ENCODE measurements at places on chromosomes 1 and 21.

DNA sequence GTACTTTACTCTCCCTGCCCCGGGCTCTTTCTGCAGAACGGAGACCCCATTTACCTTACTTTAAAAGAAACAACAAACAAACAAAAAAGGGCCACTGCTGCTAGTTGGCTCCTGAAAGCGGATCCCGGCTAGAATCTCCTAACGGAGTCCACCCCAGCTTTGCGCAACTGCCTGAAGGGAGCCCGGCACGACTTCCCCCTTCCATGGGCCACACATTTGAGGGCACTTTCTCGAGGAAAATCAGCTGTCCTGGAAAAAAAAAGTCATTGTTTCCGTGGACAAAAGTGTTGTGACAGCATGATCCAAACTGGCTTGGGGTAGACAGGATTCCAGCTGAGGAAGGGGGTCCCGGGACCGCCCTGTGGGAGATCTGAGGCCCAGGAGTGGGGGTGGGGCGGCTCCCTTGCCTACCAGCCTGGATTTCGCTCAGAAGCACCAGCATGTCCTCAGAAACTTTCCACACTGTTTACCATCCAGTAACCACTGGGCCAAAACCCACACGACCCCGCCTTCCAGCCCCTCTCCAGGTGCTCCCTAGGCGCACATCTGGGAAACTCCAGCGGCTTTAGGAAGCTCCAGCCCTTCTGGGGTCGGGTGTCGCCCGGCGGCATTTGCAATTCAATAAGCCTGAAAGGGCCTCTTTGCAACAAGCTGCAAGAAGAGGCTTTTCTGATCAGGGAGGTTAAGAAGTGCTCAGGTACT lies 4.8 kb downstream of the RIPK4 start:
- DNase-seq = no peak

GRCh38 chr1:163295949-163296348 lies 25.8 kb upstream of the NUF2 start:
- DNase-seq = no peak

DNA sequence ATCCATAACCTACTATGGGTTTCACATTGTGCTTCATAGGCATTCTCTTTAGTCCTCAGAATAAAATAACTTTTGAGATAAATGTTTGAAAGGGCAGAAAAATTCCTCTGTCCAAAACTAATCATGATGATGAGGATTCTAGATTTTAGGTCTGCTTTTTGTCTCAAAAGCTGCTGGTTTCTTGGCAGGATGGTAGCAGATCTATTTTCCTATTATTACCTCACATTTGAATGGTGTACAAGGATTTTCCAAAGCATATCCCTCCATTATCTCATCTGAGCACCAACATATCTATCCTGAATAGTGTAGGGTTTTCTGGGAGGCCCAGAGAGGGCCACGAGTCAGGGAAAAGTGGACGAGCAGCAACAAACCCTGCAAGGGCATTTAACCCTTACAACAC lies 201.9 kb downstream of the PLPP3 start:
- no peak for DNase-seq

DNA sequence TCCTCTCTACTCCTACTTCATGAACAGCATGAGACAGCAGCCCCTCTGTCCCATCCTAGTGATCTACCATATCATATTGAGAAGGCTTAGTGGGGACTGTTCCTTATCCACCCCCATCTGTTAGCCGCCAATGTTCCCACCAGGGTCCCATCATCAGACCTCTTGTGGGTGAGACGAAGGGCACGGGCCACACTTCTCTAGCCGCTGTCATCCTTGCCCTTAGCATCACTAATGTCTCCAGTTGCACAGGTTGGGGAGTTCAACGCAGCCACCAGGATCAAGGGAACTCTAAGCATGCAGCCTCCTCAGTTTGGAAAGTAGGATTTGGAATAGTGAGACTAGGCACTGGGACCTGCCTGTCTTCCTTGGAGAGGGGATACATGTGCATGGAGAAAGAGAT lies 20.1 kb downstream of the INKA2 start:
- no peak for DNase-seq

DNA sequence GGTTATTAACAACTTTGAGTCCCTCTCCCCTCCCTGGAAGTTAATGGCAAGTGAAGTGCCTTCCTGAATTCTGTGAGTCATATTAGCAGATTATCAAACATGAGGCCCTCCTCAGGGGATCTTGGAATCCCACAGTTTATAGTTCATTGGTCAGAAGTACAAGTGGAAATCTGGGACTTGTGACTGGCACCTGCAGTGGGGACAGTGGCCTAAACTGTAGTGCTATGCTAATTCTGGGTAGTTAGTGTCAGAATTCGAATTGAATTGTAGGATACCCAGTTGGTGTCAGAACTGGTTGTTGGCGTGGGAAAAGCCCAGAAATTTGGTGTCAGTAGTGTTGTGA lies 26.2 kb downstream of the ZYG11B start:
- DNase-seq = no peak

- DNase-seq = peak; percentile 43
Observed at GRCh38 chr1:239363930-239364329, 22.4 kb upstream of the CHRM3 start.

DNA sequence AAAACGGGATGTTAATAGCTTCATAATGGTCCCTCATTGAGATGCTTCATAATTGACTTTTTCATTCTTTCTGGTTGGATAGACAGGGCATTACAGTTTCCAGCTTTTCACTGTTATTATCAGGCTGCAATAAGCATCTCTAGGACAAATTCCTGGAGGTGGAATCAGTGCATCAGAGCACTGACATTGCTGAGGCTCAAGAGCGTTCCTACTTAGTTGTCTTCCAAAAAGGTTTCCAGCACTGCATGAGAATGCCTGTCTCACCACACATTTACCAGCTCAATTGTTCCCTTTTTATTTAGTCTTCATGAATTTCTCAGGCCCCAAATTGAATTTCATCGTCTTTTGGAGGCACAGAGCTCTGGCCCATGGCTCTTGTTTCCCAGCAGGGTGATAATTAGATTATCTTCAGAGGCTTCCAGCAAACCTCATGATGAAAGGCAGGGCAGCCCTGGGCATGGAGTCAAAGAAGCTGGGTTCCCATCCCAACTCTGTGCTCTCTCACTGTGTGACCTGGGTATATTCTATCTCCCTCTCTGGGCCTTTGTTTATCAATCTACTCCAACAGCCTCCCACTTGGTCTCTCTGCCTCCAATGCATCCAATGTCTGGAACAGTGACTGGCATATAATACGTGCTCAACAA lies 451.4 kb downstream of the PTPRU start:
- DNase-seq = no peak

GRCh38 chr1:24294228-24294672 lies 24.9 kb upstream of the GRHL3 start:
- DNase-seq = no peak

- DNase-seq = no peak
Observed at GRCh38 chr1:175866776-175867175, 123.4 kb upstream of the TNR start.

DNA sequence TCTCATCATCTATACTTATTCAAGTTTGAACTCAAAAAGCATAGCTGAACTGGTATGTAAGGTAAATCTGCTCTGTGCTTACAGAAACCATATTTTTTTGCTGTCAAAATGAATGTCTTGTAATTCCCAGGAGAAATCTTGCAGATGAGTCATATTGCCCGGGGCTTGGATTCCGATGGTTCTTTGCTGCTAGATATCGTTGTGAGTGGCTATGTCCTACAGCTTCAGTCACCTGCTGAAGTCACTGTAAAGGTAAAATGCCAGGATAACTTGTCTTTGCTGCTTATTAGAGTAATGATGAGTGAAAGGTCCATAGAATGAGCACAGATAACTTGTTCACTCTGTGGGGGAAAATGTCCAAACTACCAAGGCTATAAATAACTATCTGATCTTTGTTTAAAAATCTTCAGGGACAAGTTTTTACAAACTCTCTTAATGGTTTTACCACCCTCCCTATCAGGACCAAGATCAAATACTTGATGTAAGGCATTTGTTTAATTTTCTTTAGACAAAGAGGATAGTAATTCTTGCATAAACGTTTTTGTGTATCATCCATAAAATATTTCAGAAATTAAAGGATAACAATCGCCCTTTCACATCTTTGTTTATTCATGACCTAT lies 222.3 kb downstream of the TPR start:
- DNase-seq = no peak

DNA sequence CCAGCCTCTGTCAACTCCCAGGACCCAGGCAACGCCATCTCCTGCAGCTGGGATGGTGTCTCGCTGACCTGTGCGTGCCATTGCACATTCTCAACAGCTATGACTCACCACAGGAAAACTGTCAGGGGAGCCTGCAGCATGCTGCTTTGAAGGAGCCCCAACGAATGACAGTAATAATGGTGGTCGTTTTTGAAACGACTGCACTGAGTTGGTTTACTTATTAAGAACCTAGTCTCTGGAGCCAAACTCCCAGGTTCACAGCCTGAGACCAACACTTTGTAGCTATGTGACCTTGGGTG lies 21.6 kb downstream of the TCEA3 start:
- no peak for DNase-seq

DNA sequence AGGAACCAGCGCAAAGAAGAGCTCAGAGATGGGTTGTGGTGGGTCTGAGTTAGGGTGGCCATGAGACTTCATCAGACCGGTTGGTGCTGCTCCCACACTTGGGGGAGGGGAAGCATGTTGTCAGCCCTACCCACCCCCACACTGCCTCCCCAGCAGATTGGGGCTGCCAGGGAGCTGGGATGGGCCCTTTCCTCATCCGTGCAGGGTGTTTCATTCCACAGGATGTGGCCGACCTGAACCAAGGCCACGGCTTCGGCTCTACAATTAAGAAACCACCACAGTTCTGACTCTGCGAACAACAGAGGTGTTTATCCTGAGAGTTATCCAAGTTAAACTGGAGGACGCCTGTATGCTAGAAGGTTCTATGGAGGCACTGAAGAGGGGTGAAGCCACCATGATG lies 171.2 kb downstream of the ETS2 start:
- no peak for DNase-seq

GRCh38 chr1:226627050-226627755 lies 78.6 kb downstream of the STUM start:
- DNase-seq = no peak

DNA sequence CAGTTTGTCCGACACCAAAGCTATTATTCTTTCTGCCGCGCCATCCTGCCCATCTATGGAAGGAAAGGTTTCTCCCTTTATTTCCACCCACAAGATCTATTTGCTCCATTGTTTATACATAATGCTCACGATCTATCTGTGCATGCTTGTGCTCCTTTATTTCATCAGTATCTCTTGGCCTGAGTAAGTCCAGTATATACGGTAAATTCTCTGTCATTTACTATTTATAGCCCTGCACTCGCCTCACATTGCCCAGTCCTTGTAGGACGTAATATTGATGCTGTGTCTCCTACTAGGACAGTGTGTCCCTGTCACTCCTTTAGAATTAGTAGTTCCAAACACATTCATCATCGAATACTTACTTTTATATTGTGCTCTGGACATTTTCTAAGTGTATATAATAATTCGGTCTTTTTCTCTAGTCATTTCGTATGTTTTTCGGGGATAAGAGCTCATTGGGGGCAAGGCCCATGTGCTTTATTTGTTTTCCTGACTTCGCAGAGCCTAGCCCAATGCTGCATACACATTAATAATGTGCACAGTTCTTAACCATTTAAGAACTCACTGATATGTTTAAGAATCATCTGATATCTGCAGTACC lies 3.1 kb upstream of the NID1 start:
- no peak for DNase-seq

- DNase-seq = no peak
Observed at GRCh38 chr21:15006594-15007230, 58.1 kb downstream of the NRIP1 start.

GRCh38 chr1:32240140-32240951 lies 6.7 kb upstream of the FAM167B start:
- no peak for DNase-seq

GRCh38 chr1:173868266-173869020 lies at the start of gene ZBTB37:
Gene ZBTB37, plus strand, starts transcription at chr1:173868380. Its CDS starts 1,846 bp downstream, at chr1:173870226.
- peak; percentile 47 for DNase-seq

GRCh38 chr1:158371188-158371953 lies 17.7 kb downstream of the CD1E start:
- DNase-seq = no peak

DNA sequence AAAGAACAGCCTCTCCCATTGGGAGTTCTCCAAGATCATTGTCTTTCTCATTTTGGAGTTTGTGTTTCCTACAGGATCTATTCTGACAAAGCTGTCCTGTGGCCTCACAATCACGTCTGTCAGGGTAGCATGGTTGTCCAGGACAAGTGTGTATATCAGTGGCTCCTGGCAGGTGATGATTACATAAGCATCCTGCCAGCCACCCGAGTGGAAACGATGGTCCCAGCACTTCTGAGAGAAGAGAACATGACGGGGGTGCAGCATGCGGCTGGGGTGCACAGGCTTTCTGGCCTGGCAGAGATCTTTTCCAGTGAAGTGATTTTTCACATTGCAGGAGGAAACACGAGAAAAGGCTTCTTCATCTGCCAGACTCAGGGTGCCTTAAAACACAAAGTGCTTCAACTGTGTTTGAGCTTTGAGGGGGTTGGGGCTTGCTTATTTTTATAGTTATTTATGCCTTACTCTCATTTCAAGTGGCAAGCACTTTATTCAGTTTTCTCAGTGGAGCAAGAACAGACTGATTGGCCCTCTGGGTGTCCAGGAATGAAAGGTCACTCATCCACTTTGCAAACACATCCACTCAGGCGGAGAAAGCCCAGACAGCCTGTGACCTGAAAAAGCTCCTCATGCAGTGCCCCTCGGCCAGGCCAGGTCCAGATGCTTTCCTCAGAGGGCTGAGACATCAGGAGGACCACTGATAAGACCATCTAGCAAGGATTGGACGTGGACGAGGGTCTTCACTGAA lies 186.0 kb downstream of the DUSP10 start:
- DNase-seq = no peak

- no peak for DNase-seq
Observed at GRCh38 chr1:153251562-153251961, 7.9 kb upstream of the LORICRIN start.

GRCh38 chr1:53617851-53618499 lies 121.0 kb downstream of the GLIS1 start:
- no peak for DNase-seq

- no peak for DNase-seq
Observed at GRCh38 chr1:36440044-36440443, 10.2 kb downstream of the OSCP1 start.

DNA sequence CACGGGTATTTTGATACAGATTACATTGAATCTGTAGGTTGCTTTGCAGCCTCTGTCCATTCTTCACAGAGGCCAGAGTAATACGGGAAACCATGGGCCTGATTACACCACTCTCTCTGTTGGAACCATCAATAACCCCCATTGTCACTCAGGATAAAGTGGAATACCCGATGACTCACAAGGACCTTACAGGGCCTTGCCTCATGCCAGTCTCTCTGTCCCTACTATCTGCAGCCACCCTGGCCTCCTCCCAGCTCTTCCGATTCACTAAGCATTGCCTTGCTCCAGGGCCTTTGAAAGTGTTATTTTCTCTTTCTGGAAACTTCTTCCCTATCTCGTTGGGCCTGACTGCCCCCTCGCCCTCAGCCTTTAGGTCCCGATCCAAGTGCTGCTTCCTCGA lies 61.7 kb downstream of the HMGB4 start:
- no peak for DNase-seq

GRCh38 chr1:156102633-156103511 lies 11.6 kb upstream of the LMNA start:
- no peak for DNase-seq

- no peak for DNase-seq
Observed at GRCh38 chr1:67683766-67684525, 1.1 kb upstream of the GADD45A start.

GRCh38 chr1:220221670-220222069 lies 50.6 kb downstream of the RAB3GAP2 start:
- no peak for DNase-seq

Data from SIG-M5 (cell line).